Activated CD4-positive, alpha-beta T cell treated with anti-CD3 and anti-CD28 coated beads, Interleukin-2, amount 50 U/mL, for 24 hours (primary cell): ENCODE measurements at places on chromosomes 2 and 18.

GRCh38 chr2:180891360-180891759, 89.0 kb upstream of the UBE2E3 start:
- DNase-seq = no peak

GRCh38 chr2:185835974-185836373, 97.4 kb downstream of the FSIP2 start:
- DNase-seq = no peak

- no peak for DNase-seq
Measured at GRCh38 chr2:210633699-210634098, 77.3 kb downstream of the CPS1 start.

DNA sequence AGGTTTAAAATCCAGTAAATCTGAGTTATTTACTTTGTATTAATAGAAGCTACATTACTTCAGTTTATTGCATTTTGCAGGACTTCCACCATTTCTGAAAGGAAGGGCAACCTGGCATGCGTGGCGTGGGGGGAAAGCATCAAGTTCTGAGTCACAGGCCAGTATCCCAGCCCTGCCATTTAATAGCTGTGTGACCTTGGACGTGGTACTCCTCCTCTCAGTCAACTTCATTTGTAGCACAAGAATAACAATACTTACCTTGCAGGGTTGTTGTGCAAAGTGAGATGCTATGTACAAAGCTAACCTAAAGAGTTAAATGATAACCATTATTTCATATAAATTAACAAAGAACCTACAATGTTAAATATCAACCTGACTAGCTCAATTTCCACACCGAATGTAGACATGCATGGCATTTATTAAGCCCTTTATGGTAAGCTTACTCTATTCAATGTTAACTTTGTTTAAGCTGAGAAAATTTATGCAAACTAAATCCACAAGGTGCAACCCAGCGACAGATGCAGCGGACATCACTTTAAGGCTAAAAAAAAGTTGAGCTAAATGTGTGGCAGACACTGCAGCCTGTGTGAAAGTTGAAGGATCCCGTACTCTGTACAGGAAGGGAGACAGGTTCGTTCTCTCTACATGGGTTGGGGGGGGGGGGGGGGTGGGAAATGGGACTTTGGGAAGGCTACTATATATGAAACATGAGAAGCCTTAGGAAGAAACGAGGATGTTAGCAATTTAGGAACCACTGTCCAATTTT, 17.2 kb upstream of the STPG4 start:
- no peak for DNase-seq
